Fibroblast of the aortic adventitia (primary cell): ENCODE measurements at places on chromosomes 4 and X. TPM values are rescaled to one million over a fixed set of nuclear protein-coding genes. Genes with fewer than 3 reads are reported as not detected.

Gene MAOB
- total RNA-seq: 0.72 TPM in 1 of 2 replicates, not detected in the other

Gene SUPT20HL2
- not detected in 2 replicates for total RNA-seq

Gene SRPK3
- total RNA-seq: 0.54 TPM in 1 of 2 replicates, not detected in the other

Gene PDLIM5
- total RNA-seq: 84.3 and 124 TPM in 2 replicates
